Substantia nigra (tissue), 51 donors: ENCODE measurements at places on chromosomes 3 and 15.
A peak's percentile ranks its signal among the peaks of the same experiment; 100 is the strongest.

DNA sequence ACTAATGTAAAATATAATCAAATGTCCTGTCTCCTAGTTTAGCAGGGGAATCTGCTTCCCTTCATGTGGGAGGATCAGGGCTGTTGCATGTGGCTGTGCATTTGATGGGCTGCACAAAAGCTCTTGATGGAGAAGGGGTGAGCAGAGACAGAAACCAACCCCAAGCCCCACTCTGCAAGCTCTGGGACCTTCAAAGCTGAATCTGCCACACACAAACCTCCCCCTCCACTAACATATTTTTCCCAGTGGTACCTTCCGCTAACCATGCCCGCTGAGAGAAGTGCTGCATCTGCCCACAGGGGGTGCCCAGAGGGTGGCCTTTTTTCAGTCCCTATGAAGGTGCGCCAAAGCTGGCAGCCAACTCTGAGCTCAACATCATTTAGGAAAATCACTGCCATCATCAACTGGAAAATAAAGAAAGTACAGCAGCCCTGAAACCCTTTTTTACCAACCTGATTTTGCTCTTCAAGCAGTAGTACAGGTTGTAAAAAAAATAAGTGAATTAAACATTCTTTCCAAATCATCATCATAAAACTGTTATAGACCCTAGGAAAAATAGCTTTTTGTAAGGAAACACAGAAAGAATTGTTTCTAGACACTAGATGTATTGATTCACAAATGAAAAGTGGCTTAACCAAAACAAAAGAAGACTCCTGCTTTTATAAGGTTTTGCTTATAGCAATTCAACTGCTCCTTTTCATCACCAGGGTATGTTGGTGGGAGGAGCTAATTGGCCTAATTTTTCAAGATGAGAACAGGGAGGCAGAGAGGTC, 97.0 kb downstream of the HHLA2 start:
- DNase-seq, result no peak

GRCh38 chr3:108320746-108321350, 24.5 kb downstream of the HHLA2 start:
- DNase-seq, result no peak

DNA sequence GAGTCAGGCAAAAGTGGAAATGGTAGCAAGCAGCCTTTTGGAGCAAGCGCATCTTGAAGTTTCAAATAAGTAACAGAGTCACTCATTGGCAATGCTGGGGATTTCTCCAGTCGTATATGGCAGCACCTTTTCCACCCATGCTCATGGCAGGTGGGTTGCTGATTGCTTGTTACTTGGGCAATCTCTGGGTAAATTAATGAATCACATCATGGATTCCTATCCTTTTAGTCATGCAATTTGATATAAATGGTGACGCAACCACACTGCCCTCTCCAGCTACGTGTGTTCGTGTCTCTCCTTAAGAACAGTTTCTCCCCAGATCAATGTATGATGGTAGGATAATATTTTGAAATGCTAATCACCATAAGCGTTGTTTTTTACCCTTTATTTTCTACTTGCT, 339.9 kb upstream of the KCNH8 start:
- DNase-seq, result no peak

- DNase-seq, result no peak
Measured at GRCh38 chr3:197487911-197488391, 67.8 kb downstream of the BDH1 start.

DNA sequence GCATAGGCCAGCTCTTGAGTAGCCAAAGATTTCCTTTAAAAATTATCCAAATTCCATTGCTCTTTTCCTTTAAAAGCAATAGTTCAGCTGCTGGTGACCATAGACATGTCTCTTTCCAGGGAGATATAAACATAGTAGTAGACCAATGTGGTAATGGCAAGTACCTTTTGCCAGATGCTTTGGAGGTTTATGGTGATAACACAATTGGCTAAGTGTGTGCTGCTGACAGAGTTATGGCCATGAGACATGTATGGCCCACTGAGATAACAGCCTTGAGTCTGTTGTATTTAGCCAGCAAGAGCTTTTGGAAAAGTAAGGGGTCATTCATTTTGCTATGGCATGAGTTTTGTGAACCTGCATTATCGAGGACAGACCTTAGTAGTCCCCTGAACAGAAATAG, 1146.8 kb downstream of the TUSC7 start:
- DNase-seq, result no peak

DNA sequence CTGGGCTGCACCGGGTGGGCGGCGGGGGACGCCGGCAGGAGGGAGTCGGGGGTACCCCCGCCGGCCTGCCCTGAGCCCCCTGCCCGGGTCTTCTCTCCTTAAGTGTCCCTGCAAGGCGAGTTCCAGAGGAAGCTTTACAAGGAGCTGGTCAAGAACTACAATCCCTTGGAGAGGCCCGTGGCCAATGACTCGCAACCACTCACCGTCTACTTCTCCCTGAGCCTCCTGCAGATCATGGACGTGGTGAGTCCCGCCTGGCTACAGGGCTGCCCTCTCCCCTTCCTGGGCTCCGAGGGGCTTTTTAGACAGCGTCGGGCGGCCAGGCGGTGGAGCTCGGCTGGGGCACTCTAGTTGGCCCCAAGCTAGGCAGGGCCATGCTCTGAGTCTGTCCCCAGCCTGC, 480 bp downstream of the CHRNA7 start:
- peak; percentile 22 for DNase-seq
